ENCODE measurements at places on chromosomes 7 and 10. TPM values are rescaled to one million over a fixed set of nuclear protein-coding genes. Genes with fewer than 3 reads are reported as not detected.

Gene SEMA3E
- total RNA-seq = 0.41 TPM

Gene RAMP3
- total RNA-seq = not detected

Gene PON1
- total RNA-seq = not detected

Gene C10orf53
- not detected for total RNA-seq

Gene TMEM130
- total RNA-seq = 0.61 TPM

Gene CYTH3
- total RNA-seq = 24.1 TPM

Gene CFAP43
- 0.71 TPM for total RNA-seq

Gene CACNA2D1
- total RNA-seq = 4.5 TPM

Gene NODAL
- total RNA-seq = not detected

Gene KNDC1
- 4.0 TPM for total RNA-seq

DNA sequence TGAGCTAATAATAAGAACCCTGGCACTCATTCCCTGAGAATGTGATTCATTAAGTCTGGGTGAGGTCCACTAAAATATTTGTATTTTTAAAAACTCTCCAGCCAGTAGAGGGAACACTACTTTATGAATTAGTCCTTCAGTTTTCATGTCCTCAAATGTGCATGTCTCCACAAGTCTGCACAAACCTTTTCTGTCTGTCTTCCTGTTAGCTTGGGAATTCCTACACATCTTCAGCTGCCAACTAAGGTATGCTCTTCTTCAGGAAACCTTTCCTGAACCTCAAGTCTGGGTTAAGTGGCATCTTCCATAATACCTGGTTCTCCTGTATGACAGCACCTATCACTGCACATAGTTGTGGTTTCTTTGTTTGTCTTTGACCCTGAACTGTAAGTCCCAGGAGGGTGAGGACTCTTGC is 119.6 kb upstream of the MKX start:
- no peak for DNase-seq
- peaks cover 12% of the 10 kb centered on the region for H3K36me3 ChIP-seq
- H3K27me3 ChIP-seq = no peaks in the 10 kb centered on the region
- H3K27ac ChIP-seq = no peak overlapping the region
- H3K4me1 ChIP-seq = no peaks in the 10 kb centered on the region

GRCh38 chr7:146656988-146657387 is 540.4 kb downstream of the CNTNAP2 start:
- DNase-seq = no peak
- H3K27ac ChIP-seq = no peak overlapping the region
- no peak overlapping the region for H3K4me3 ChIP-seq
- no peaks in the 10 kb centered on the region for H3K36me3 ChIP-seq
- peaks cover 4% of the 10 kb centered on the region for H3K27me3 ChIP-seq

GRCh38 chr10:11679946-11680345 is 62.2 kb upstream of the ECHDC3 start:
- no peak for DNase-seq
- peaks cover 2% of the 10 kb centered on the region for H3K27me3 ChIP-seq

- peaks cover 14% of the 10 kb centered on the region for H3K4me1 ChIP-seq
- no peak overlapping the region for H3K4me3 ChIP-seq
- no peak overlapping the region for H3K27ac ChIP-seq
Measured at GRCh38 chr10:58305821-58306220, 29.0 kb upstream of the UBE2D1 start.

GRCh38 chr7:734214-734613 is 7.1 kb upstream of the PRKAR1B start:
- peaks cover 20% of the 10 kb centered on the region for H3K36me3 ChIP-seq
- H3K27me3 ChIP-seq = no peaks in the 10 kb centered on the region
- no peak overlapping the region for H3K27ac ChIP-seq
- H3K4me1 ChIP-seq = peaks cover 12% of the 10 kb centered on the region
- no peak for DNase-seq
- H3K4me3 ChIP-seq = peak overlapping the region; percentile 17

DNA sequence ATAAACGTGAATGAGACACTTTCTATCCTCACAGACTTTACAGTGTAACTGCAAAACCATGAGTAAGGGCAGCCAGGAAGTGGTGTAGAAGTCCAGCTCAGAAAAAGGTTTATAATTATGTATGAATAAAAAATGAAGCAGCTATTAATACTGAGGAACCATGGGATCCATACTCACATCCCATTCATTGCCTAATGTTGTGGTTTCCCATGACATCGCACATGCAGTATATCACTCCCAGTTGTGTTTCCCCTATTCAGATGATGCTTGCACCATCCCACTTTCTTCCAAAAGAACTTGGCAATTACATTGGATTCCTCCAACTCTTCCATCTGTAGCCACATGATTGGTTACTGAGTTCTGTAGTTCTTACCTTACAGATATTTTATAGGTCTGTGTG is 74.5 kb upstream of the SEMA3D start:
- no peak overlapping the region for H3K4me3 ChIP-seq
- no peaks in the 10 kb centered on the region for H3K27me3 ChIP-seq
- no peak overlapping the region for H3K27ac ChIP-seq
- no peak for DNase-seq
- H3K36me3 ChIP-seq = peaks cover 3% of the 10 kb centered on the region

DNA sequence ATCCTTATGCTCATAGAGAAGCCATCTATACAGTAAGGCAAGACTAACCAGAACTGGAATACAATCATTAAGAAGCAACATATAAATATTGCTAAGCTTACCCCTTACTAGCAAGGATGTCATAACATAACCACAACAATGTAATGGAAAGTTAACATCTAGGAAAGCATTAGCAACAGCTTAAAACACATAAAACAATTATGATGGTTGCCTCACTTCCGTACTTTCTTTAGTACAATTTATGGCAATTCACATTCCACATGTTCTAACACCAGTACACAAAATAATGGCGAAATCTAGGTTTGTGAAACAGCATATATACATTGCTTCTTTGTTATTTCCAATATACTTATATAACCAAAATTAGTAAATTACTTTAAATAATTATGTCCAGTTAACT is 195.0 kb downstream of the AHR start:
- DNase-seq = no peak
- H3K27me3 ChIP-seq = no peaks in the 10 kb centered on the region
- H3K36me3 ChIP-seq = no peaks in the 10 kb centered on the region
- no peak overlapping the region for H3K27ac ChIP-seq
- H3K4me3 ChIP-seq = no peak overlapping the region

- H3K27me3 ChIP-seq = no peaks in the 10 kb centered on the region
- H3K4me1 ChIP-seq = peaks cover 12% of the 10 kb centered on the region
- peaks cover 27% of the 10 kb centered on the region for H3K36me3 ChIP-seq
- no peak for DNase-seq
Measured at GRCh38 chr7:157547102-157547501, 210.3 kb downstream of the DNAJB6 start.

GRCh38 chr7:81162234-81162633 is 243.4 kb upstream of the SEMA3C start:
- DNase-seq = no peak
- H3K27me3 ChIP-seq = no peaks in the 10 kb centered on the region
- H3K4me3 ChIP-seq = no peak overlapping the region
- H3K27ac ChIP-seq = no peak overlapping the region

GRCh38 chr10:97182288-97182990 is 3.3 kb downstream of the SLIT1 start:
- DNase-seq = no peak
- H3K27me3 ChIP-seq = peaks cover 79% of the 10 kb centered on the region
- H3K27ac ChIP-seq = no peak overlapping the region
- H3K4me3 ChIP-seq = no peak overlapping the region
- H3K4me1 ChIP-seq = peaks cover 33% of the 10 kb centered on the region

DNA sequence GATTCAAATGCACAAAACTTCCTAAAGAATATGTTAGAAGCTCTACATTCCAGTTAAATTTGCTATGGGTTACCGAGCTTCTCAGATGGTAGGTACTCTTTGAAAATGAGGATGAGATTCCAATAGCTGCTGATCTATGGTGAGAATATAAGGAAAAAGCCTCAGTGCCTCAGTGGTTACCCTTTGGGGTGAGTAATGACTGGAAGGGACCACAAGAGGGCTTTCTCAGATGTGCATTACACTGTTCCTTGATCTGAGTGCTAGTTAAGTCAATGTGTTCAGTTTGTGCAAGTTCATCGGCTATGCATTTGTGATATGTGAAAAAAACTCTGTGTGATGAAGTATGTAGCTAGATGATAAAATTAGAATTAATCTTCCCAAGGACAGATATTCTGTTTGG is 3.5 kb downstream of the NRCAM start:
- H3K27ac ChIP-seq = no peak overlapping the region
- H3K36me3 ChIP-seq = no peaks in the 10 kb centered on the region
- peak overlapping the region; percentile 83 for H3K4me3 ChIP-seq
- H3K4me1 ChIP-seq = peaks cover 66% of the 10 kb centered on the region
- no peak for DNase-seq

DNA sequence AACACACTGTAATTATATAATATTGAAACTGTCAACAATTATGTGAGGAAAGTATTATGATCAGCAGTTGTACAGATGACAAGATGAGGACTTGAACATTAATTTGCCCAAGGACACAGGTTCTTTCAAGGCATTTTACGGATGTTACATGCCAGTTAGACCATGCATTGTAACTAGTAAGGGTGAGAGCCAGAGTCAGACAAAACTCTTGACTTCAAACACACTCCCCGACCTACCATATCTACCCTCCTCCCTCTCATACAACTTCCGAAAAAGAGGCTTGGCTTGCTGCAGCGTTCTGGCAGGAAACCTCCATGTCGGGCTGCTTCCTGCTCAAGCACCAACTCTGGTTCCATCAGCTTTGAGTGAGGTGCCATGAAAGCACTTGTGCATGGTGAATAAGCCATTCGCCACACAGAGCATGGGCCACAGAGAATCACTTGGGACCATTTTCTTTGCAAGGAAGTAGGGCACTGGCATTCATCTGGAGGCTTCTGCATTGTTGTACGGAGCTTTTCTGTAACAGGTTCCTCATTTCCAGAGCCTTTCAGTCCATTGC is 53.2 kb downstream of the FOXI2 start:
- H3K4me1 ChIP-seq = peaks cover 10% of the 10 kb centered on the region
- no peaks in the 10 kb centered on the region for H3K36me3 ChIP-seq
- no peak overlapping the region for H3K27ac ChIP-seq

GRCh38 chr7:24574386-24574785 is 1.1 kb downstream of the PALS2 start:
- no peaks in the 10 kb centered on the region for H3K36me3 ChIP-seq
- H3K27me3 ChIP-seq = peaks cover 34% of the 10 kb centered on the region
- peak overlapping the region; percentile 97 for H3K27ac ChIP-seq
- peak overlapping the region; percentile 95 for H3K4me3 ChIP-seq

GRCh38 chr10:121627876-121628581 is 29.8 kb upstream of the FGFR2 start:
- H3K4me1 ChIP-seq = peaks cover 15% of the 10 kb centered on the region
- no peak overlapping the region for H3K4me3 ChIP-seq
- no peak overlapping the region for H3K27ac ChIP-seq
- H3K36me3 ChIP-seq = no peaks in the 10 kb centered on the region

- no peaks in the 10 kb centered on the region for H3K36me3 ChIP-seq
- no peak for DNase-seq
- no peaks in the 10 kb centered on the region for H3K27me3 ChIP-seq
- H3K4me3 ChIP-seq = peak overlapping the region; percentile 36
- peaks cover 46% of the 10 kb centered on the region for H3K4me1 ChIP-seq
Measured at GRCh38 chr7:21868576-21868850, 77.2 kb downstream of the CDCA7L start.

GRCh38 chr7:26603631-26604030 is 260.8 kb downstream of the SKAP2 start:
- no peak overlapping the region for H3K4me3 ChIP-seq
- H3K27me3 ChIP-seq = peaks cover 3% of the 10 kb centered on the region
- no peak for DNase-seq
- no peaks in the 10 kb centered on the region for H3K36me3 ChIP-seq
- H3K27ac ChIP-seq = no peak overlapping the region
- no peaks in the 10 kb centered on the region for H3K4me1 ChIP-seq

- no peak overlapping the region for H3K27ac ChIP-seq
- no peaks in the 10 kb centered on the region for H3K27me3 ChIP-seq
- peaks cover 57% of the 10 kb centered on the region for H3K4me1 ChIP-seq
- no peak overlapping the region for H3K4me3 ChIP-seq
Measured at GRCh38 chr10:24947304-24948097, 4.9 kb downstream of the PRTFDC1 start.

GRCh38 chr7:84529480-84530205 is 335.1 kb upstream of the SEMA3A start:
- H3K36me3 ChIP-seq = no peaks in the 10 kb centered on the region
- H3K27me3 ChIP-seq = no peaks in the 10 kb centered on the region
- no peak overlapping the region for H3K4me3 ChIP-seq

- H3K27ac ChIP-seq = no peak overlapping the region
- peaks cover 16% of the 10 kb centered on the region for H3K36me3 ChIP-seq
- H3K4me1 ChIP-seq = peaks cover 13% of the 10 kb centered on the region
Measured at GRCh38 chr10:98172495-98172894, 38.0 kb downstream of the R3HCC1L start.

GRCh38 chr7:20298486-20298901 is 32.2 kb upstream of the ITGB8 start:
- no peaks in the 10 kb centered on the region for H3K27me3 ChIP-seq
- no peak overlapping the region for H3K27ac ChIP-seq
- no peak overlapping the region for H3K4me3 ChIP-seq
- H3K36me3 ChIP-seq = peaks cover 8% of the 10 kb centered on the region
- no peak for DNase-seq

Measured in neural crest cell (in vitro differentiated cells).